Fibroblast of the aortic adventitia (primary cell): ENCODE measurements at places on chromosomes 3 and 15. TPM values are rescaled to one million over a fixed set of nuclear protein-coding genes. Genes with fewer than 3 reads are reported as not detected.

Gene POPDC2
- total RNA-seq = 0.27 and 1.6 TPM in 2 replicates

Gene KCTD6
- total RNA-seq = 17.8 and 17.9 TPM in 2 replicates

Gene HESX1
- 0.81 and 2.4 TPM in 2 replicates for total RNA-seq

Gene RYK
- 36.5 and 87.2 TPM in 2 replicates for total RNA-seq

Gene UBL7
- total RNA-seq = 50.3 and 52.2 TPM in 2 replicates

Gene A4GNT
- not detected in 2 replicates for total RNA-seq

Gene SH2D7
- total RNA-seq = not detected in 2 replicates

Gene WNT7A
- total RNA-seq = not detected in 2 replicates

GRCh38 chr3:13462125-13462629 lies 17.9 kb upstream of the HDAC11 start:
- no peak for DNase-seq

DNA sequence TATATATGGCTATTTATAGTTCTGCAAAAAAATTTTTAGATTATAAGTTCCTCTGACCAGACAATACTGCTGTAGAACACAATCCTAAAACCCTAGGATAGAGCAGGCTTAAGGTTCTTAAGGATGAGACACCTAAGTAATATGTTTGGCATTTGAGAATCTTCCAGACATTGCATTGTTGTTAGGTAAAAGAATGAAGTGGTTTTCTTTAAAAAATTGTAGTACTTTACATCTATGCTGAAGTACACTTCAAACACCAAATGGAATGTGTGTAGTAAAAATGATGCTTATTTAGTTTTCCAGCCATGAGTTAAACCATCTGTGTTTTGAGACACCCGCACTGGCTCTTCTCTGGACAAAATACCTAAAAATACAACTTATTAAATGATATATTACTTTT lies 857.7 kb downstream of the OTOL1 start:
- peak; percentile 44 for DNase-seq

- DNase-seq = peak; percentile 48
Observed at GRCh38 chr3:74435631-74436030, 178.8 kb downstream of the CNTN3 start.

- DNase-seq = peak; percentile 22
Observed at GRCh38 chr15:58505581-58505980, 73.8 kb downstream of the LIPC start.

DNA sequence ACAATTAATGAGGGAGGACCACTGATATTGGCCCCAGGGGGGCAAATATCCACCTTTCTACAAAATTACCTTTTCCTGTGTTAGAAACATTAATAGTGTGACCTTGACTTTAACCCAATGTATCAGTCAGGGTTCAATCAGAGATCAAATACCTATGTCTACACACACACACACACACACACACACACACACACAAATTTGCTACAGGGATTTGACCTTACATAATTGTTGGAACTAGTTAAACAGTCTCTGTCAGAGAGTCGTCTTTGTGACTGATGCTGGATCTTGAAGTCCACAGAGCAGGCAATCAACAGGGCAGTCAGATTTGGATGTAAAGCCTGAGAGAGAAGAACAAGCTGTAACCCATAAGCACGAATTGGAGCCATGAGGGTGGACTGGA lies 32.5 kb downstream of the TM4SF4 start:
- no peak for DNase-seq

DNA sequence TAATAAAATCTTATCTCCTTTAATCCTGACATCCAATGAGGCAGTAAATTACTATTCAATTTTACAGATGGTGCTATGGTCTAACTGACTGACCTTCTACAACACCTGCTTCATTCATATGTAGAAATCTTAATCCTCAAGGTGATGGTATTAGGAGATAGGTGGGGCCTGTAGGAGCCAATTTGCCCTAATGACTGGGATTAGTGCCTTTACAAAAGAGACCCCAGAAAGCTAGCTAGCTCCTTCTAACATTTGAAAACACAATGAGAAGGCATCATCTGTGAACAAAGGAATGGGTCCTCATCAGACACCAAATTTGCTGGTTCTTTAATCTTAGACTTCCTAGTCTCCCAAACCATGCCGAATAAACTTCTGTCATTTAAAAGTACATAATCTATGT lies 137.4 kb upstream of the UBP1 start:
- DNase-seq = no peak

DNA sequence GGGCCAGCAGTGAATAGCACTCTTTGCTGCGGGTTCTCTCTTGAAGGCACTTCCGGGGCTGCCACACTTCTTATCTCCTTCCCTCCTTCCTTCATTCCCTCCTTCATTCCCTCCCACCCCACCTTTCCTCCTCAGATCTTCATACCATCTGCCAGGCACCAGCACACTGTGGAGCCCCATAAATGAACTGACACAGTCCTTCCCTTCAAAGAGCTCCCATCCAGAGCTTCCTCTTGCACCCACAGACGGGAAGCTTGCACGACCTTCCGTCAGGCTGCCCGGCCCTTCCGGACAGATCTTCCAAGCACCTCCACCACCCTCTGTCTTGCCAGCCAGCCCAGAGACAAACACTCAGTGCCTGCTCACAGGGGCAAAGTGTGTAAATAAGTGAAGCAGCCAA lies 65.4 kb upstream of the HERC1 start:
- no peak for DNase-seq

DNA sequence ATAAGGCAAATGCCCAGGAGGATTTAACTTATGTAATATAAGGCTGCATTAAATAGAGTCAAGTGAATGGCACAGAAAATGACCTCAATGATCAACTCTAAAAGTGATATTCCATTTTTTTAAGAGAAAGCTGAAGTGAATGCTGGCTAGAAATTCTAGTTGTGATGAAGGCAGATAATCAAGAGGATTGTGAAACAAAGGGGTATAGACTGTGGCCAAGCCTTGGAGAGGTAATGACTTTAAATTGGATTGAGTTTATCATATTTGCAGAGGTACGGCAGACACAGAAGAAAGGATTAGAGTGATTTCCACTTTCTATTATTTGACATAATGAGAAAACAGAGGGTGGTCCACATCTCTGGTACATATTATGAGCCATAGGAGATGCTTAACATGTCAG lies 269.2 kb downstream of the MECOM start:
- no peak for DNase-seq

- DNase-seq = peak; percentile 81
Observed at GRCh38 chr3:107794664-107795443, 272.1 kb downstream of the BBX start.

DNA sequence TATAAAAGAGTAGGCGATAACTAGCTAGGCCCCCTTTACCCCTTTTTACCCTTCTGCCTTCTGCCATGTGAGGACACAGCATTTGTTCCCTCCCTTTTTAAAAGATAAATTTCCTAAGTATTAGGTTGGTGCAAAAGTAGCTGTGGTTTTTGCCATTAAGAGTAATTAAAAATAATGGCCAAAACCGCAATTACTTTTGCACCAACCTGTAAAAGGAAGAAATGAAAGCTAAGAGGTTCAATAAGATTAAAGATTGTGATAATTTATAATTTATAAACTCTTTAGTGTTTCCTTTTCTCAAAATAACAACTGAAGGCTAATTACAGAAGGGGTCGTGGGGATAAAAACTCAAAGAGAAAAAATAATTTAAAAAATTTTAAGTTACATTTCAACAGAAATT lies 283.5 kb upstream of the PDZRN3 start:
- no peak for DNase-seq

DNA sequence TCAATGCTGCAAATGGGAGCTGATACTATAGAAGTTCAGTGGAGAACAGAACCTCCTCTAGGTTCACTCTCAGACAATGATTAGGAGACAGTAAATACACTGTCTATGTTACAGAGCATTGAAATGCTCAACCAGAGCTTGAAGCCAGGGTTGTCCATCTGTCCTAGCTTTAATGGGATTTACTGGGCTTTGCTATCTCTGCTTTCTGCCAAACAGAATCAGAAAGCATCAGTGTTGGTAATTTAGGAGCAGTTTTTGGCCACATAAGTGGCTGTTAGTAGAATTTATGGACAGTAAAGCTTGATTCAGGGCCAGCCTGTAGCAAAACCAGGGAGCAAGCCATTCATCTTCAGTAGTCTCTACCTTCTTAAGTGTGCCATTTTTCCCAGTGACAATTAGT lies 396.3 kb downstream of the LSAMP start:
- DNase-seq = no peak

DNA sequence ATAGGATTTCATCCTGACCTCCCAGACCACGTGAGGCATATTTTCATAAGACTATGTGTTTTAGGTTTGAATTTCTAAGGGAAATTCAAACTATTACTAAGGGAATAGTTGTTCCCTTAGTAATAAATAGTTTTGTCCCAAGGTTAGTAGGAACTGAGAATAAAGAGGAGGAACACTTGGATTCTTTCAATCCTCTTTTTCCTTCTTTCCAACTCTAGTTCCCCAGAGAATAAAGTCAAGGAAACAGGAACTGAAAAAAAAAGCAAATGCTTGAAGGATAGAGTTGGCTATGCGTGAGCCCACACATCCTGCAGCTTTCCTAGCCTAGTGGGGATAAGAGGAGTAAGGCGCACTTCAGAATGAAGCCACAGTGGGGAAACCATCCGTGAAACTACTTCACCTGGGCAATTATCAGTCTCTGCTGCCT lies 312.1 kb upstream of the TGFBR2 start:
- peak; percentile 83 for DNase-seq

- no peak for DNase-seq
Observed at GRCh38 chr3:134885877-134886621, 91.0 kb downstream of the EPHB1 start.

- peak; percentile 30 for DNase-seq
Observed at GRCh38 chr15:36814708-36815107, 235.3 kb downstream of the CDIN1 start.

DNA sequence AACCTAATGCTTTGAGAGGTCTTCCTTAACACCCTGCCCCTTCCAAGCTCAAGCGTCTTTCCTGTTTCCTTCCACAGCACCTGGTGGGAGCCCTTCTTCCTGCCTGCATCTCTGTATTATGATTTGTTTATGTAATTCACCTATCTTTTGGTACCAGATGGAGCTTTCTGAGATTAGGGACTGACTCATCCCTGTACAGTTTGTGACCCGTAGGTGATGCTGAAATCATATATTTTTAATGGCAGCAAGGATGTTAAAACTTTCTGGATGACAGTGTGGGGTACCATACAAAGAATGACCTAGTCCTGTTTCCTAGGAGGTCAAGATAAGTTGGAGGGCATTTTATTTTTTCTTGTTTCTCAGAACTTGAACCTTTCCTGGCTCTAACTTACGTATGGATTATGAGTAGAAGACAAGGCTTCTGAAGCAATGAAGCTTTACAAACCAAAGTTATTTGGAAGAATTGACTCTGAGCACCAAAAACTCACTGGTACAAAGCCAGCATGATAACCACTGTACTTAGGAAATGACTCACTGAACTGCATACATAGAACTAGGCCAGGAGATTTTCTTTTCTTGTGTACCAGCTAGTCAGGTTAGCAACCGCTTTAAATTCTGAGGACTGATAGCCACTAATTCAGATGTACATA lies 46.6 kb downstream of the HHLA2 start:
- peak; percentile 84 for DNase-seq

GRCh38 chr3:26171006-26171405 lies 381.1 kb downstream of the OXSM start:
- no peak for DNase-seq

DNA sequence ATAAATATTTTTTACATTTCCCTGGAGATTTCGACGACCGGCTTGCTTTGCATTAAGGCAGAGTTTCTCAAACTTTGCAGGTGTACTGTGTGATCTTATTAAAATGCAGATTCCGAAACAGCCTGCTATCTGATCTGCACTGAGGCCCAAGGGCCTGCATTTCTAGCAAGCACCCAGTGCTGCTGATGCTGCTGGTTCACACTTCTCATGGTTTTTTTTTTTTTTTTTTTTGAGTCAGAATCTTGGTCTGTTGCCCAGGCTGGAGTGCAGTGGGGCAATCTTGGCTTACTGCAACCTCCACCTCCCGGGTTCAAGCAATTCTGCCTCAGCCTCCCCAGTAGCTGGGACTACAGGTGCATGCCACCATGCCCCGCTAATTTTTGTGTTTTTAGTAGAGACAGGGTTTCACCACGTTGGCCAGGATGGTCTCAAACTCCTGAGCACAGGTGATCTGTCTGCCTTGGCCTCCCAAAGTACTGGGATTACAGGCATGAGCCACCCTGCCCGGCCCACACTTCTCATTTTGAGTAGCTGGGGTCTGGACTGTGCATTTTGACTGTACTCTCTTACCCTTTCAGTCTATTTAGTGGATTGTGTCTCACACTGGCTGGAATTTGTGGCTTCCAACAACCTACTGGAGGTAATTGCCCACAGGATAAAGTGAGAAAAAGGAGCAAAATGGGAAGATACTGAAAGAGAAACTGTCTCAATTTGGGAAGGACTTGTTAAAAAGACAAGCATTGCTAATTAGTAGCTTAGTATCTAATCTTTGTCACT lies 94.1 kb downstream of the ITPR1 start:
- no peak for DNase-seq

DNA sequence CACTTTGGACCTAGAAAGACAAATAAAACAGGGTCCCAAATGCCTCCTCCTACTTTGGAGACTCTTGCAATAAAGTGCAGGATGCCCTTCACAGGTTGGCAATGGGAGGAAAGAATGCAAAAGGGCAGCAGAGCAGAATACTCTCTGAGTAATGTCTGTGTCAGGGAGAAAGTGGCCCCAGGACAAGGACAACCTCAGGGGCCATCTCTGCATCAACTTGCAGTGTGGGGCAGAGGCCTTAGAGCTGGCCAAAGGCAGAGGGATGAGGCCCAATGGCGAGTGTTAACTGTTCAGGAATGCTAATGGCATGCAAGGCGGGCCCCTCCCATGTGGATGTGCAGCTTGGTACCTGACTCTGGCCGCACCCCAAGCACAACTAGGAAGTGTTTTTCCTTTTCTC lies 8.4 kb downstream of the UPK1B start:
- peak; percentile 22 for DNase-seq

DNA sequence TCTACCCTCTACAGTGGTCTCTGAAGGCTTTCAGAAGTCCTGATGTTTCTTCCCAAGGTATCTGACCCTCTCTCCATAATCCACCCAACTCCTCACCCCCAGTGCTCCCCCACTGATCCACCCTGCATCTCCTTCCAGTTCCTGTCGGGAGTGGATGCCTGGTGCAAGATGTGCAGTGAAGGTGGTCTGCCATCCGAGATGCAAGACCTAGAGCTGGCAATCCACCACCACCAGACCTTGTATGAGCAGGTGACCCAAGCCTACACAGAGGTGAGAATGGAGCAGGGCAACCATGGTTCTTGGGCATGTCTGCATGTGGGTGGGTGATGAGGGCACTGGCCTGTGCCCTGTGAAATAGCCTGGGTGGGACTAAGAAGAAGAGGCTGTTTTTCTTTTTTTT lies 337.8 kb upstream of the ROPN1 start:
- DNase-seq = no peak

- no peak for DNase-seq
Observed at GRCh38 chr15:91784973-91785709, 68.4 kb upstream of the SLCO3A1 start.

DNA sequence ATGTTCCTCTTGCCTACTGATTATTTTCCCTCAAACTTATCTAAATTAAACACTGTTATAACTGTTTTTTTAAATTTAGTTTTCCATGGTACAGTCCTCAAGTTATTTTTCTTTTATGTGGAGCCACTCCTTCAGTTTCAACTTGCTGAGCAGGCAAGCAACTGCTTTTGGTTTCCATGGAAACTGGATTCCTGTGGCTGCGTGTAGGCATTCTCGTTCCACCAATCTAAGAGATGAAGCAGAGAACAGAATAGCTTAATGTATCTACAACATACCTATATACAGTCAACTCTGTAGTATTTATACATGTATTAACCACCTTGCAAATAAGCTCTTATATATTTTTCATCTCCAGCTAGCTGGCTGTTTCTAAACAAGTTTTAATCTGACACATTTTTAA lies 25.8 kb upstream of the ANXA2 start:
- DNase-seq = peak; percentile 90
